ENCODE measurements at places on chromosomes 2 and 18. TPM values are rescaled to one million over a fixed set of nuclear protein-coding genes. Genes with fewer than 3 reads are reported as not detected.

NOSTRIN gene
- not detected for total RNA-seq

DNA sequence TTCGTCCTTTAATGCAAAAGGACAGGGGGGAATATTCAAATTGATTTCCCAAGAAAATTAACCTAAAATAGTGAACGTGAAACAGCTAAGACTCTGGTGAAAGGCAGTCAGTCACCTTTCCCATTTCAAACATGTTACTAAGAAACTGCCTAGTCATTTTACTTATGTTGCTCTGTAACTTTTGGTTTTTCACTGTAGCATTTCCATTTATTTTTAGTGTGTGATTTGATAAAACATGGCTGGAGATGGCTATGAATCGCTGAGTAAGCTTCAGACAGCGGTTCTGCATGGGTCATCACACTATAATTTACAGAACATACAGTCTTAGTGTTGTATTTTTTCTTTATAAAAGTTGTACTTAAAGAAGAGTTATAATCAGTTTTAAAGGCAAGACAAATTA, 16.0 kb upstream of the KIDINS220 start:
- no peak for DNase-seq

DNA sequence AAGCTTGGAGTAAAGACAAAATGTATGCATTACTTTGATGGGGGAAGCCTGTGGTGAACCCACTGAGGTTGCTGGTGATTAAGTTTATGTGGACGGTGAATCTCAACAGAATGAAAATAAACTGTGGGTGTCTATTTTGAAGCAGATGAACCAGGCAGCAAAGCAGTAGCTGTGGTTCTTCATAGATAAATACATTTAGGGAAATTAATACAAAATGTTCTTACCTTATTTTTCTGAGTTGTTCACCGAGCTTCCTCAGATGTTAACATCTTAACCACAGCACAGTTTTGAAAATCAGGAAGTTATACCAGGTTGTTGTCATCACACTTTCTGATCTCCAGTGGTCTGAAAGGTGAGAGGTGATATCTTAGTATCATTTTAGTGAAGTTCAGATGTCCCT, 53.9 kb downstream of the NCK2 start:
- peak; percentile 74 for DNase-seq

GRCh38 chr2:63874204-63875130, 32.8 kb downstream of the UGP2 start:
- no peak for DNase-seq

GRCh38 chr2:236631281-236631855, 61.7 kb downstream of the ACKR3 start:
- DNase-seq = no peak

DNA sequence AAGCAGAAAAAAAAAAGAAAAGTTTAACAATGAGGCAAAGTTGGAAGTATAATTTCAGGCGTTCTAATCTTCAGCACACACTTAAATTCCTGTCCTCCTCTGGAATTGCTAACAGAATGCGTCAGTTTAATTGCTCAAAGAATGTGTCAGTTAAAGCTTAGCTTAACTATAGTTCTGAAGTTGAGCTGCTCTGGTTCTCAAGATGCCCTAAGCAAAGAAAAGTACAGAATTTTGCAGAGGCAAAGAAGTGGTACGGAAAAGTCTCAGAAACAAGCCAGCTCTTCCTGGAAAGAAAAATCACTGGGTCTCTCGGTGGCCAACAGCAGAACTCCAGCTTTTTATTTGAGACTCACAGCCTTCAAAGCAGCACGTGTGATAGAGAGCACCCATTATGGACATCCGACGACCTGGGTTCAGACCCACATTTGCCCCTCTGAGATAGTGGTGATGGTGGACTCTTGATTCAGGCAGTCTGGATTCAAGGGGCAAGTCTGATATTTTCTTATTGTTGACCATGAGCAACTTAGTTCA, 22.2 kb upstream of the MYO3B start:
- no peak for DNase-seq

ZSWIM2 gene
- total RNA-seq = not detected

DNA sequence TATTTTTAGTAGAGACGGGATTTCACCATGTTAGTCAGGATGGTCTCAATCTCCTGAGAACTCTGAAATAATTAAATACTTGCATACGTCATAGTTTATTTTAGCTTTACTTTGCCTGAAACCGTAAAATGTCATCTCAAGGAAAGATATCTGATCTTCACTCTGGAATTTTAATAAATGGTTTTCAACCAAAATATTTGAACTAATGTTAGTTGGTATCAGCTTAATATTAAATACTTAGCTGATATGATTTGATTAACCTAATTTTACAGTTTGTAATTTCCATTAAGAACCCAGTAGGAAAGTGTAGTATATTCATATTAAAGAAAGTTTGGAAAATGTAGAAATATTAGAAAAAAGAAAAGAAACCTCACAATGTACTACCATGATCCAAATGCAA, 41.4 kb upstream of the STON1 start:
- no peak for DNase-seq

DNA sequence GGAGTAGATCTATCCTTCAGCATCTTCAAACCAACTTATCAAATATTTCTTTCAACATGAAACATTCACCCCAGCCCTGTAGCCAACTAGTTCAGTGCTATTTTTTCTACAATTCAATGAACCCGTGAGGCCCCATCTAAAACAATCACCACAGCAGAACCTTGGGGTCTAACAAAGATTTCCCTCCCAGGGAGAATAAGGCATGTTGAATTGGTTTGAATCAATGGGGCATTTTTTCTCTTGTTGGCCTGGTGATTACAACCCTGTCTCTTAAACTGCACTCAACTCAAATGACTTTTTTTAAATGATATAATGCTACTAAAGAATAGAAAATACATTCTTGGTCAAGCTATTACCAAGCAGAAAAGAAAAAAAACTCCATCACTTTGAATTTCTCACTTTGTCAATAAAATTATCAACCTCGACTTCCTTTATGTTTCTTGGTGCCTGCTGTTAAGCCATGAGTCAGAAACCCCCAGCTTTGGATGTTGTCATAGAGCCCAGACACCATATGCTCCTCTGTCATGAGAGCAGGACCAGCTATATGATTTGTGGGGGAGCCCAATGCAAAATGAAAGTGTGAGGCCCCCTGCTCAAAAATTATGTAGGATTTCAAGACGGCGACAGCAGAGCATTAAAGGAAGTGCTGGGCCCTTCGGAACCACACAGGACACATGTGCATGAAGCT, 282.4 kb downstream of the MEIS1 start:
- no peak for DNase-seq

DNA sequence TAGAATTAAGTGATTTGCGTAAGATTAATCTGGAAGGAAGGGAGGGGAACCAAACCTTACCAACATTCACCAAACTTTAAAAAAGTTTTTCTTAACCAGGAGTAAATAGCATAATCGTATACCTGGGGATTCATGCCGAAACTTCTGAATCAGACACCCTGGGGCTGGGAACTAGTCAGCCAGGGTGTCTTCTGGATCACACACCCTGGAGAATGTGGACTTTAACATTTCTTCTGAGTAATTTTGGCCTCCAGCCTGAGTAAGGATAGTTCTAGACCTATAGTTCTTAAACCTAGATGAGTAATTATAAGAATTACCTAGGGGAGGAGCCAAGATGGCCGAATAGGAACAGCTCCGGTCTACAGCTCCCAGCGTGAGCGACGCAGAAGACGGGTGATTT, 44.1 kb upstream of the MEIS1 start:
- DNase-seq = no peak

- DNase-seq = no peak
Observed at GRCh38 chr2:17303054-17303453, 215.2 kb downstream of the RAD51AP2 start.

PPP1R1C gene
- total RNA-seq = not detected

CHRNG gene
- not detected for total RNA-seq

- peak; percentile 37 for DNase-seq
Observed at GRCh38 chr18:3250237-3251107, 2.9 kb downstream of the MYL12A start.

GRCh38 chr2:1051075-1051474, 100.4 kb downstream of the SNTG2 start:
- no peak for DNase-seq

DNA sequence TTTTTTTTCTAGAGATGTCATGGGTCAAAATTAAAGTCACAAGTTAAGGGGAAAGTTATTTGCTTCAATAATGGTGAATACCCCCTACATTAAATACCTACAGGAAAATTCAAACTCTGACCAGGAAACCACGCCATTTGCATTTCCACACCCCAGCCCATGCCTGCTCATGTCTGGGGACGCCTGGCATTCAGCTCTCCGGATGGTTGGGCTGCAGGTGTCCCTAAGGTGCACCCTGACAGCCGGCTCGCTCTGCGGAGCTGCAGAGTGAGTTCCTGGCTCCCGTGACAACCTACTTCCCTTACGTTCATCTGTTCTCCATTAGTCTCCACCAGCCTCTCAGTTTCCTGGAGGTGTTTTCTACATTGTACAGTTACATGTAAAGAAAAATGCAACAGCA, 122.7 kb upstream of the RIOK3 start:
- DNase-seq = no peak

- no peak for DNase-seq
Observed at GRCh38 chr2:223007531-223007930, 44.5 kb upstream of the KCNE4 start.

DNA sequence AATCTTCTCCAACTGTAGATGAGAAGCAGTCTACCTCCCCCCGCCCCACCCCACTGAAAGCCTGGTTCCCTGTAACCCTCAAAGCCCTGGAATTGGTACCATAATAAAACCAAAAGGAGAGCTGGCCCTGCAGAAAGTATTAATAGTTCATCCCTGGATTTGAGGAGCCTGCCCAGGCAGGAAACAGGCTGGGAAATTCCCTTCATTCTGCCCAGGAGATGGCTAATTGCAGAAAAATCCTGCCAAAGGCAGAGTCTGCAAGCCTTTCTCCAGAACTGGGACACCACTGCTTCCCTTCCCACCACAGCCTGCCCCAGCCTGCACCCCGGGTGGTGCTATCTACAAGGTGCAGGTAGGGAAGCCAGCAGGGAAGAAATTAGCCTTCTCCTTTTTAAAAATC, 16.3 kb downstream of the GKN2 start:
- no peak for DNase-seq

DNA sequence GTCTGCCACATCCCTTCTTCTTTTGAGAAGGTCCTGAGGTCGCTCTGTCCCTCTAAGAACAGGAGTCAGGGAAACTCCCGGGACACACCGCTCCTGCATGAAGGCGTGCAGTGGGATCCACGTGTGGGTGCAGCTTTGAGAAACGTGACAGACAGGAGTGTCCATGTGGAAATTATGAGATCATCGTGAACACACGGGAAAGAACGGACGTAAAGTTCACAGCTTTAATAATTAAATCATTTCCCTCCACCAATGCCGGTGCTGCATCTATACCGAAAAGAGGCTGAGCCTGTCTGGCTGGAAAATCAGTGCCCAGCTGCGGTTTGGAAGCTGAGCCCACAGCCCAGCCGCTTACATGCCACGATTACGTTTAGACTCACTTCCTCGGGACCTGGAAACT, 372.4 kb upstream of the SALL3 start:
- no peak for DNase-seq

- DNase-seq = no peak
Observed at GRCh38 chr2:233120459-233120858, 60.3 kb downstream of the INPP5D start.

DNA sequence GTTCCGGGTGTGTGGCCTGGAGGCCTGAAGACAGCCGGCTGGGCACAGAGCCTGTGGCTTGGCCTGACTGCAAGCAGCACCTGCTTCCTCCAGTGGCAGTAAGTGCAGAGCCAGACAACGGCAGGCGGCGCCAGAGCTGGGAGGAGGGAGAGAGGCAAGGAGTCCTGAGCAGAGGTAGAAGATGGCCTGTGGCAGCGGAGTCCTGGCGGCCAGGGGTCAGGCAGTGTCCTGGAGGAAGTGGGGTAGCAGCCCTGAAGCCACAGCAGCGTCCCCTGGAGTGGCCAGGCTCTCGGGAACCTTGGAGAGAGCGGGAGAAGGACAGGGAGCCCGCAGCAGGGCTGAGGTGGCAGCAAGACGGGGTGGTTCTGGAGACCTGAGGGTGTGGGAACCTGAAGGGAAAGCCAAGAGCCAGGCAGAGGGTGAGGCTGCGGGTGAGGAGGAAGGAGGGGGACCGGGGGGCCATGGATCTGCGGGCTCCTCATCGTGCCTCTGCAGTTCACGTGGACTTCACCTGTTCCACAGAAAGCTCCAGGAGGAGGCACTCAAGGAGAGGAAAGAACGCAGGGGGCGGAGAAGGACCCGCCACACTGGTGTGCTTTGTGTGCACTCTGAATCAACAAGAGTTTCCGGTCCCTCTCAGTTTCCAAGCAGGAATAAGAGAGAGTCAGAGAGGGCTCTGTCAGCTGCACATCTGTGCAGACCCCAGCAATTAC, 85.9 kb downstream of the USP40 start:
- no peak for DNase-seq

SOWAHC gene
- total RNA-seq = 4.8 TPM

Data from CD4-positive, CD25-positive, alpha-beta regulatory T cell (primary cell).